Airway epithelial cell (primary cell): ENCODE measurements at places on chromosomes 16 and 17. TPM values are rescaled to one million over a fixed set of nuclear protein-coding genes. Genes with fewer than 3 reads are reported as not detected.

Gene ANKRD40
- 18.7 and 19.9 TPM in 2 replicates for total RNA-seq

Gene LRRC46
- total RNA-seq = 0.21 TPM in 1 of 2 replicates, not detected in the other

Gene GOSR1
- total RNA-seq = 11.5 and 20.2 TPM in 2 replicates

Gene ANKRD13B
- 8.6 and 17.5 TPM in 2 replicates for total RNA-seq

Gene MEIOB
- not detected in 2 replicates for total RNA-seq

Gene SCNN1B
- total RNA-seq = 2.7 and 4.8 TPM in 2 replicates

Gene NTN3
- total RNA-seq = 0.14 TPM in 1 of 2 replicates, not detected in the other

Gene CHP2
- total RNA-seq = 0.37 and 0.85 TPM in 2 replicates

Gene CHRNE
- total RNA-seq = 0.35 TPM in 1 of 2 replicates, not detected in the other

Gene CA4
- total RNA-seq = not detected in 2 replicates

Gene GDE1
- total RNA-seq = 59.7 and 71.1 TPM in 2 replicates

Gene PITPNM3
- 15.6 and 25.0 TPM in 2 replicates for total RNA-seq

Gene TEKT1
- total RNA-seq = not detected in 2 replicates

Gene HSF4
- 2.5 TPM in 1 of 2 replicates, not detected in the other for total RNA-seq

Gene SLC16A6
- 2.5 and 2.6 TPM in 2 replicates for total RNA-seq

Gene AATK
- total RNA-seq = 0.28 TPM in 2 replicates

Gene TBC1D3G
- total RNA-seq = not detected in 2 replicates

Gene MEIOC
- total RNA-seq = 0.19 and 0.28 TPM in 2 replicates

Gene KRT31
- 0.05 and 0.28 TPM in 2 replicates for total RNA-seq

Gene ZSCAN10
- total RNA-seq = not detected in 2 replicates

Gene ABCA8
- total RNA-seq = not detected in 2 replicates

Gene PRPSAP1
- total RNA-seq = 34.9 and 45.1 TPM in 2 replicates

Gene SPATA32
- not detected in 2 replicates for total RNA-seq

Gene CNGB1
- total RNA-seq = 0.65 and 1.2 TPM in 2 replicates

Gene KRTAP17-1
- not detected in 2 replicates for total RNA-seq

Gene CACNB1
- 3.5 and 5.6 TPM in 2 replicates for total RNA-seq

Gene TPSAB1
- total RNA-seq = not detected in 2 replicates

Gene SPAG9
- total RNA-seq = 32.2 and 33.6 TPM in 2 replicates

Gene KRTAP9-4
- not detected in 2 replicates for total RNA-seq

Gene KRTAP2-2
- total RNA-seq = not detected in 2 replicates

Gene DGKE
- 3.5 and 4.8 TPM in 2 replicates for total RNA-seq

Gene GP1BA
- not detected in 2 replicates for total RNA-seq

Gene ACSM2A
- total RNA-seq = not detected in 2 replicates

Gene PIEZO1
- 192 and 206 TPM in 2 replicates for total RNA-seq

Gene HS3ST3B1
- total RNA-seq = 3.4 and 4.6 TPM in 2 replicates

Gene TUBD1
- total RNA-seq = 9.8 and 10.2 TPM in 2 replicates

Gene VPS25
- total RNA-seq = 98.8 and 108 TPM in 2 replicates

Gene HS3ST3A1
- total RNA-seq = 2.5 and 3.3 TPM in 2 replicates

Gene CLEC18A
- total RNA-seq = 0.05 and 0.07 TPM in 2 replicates
